ENCODE measurements at places on chromosomes 16 and 17. TPM values are rescaled to one million over a fixed set of nuclear protein-coding genes. Genes with fewer than 3 reads are reported as not detected.

GRCh38 chr16:52078716-52079655 lies 468.0 kb downstream of the TOX3 start:
- DNase-seq: no peak

MVP gene
- 32.7 TPM for total RNA-seq

DNA sequence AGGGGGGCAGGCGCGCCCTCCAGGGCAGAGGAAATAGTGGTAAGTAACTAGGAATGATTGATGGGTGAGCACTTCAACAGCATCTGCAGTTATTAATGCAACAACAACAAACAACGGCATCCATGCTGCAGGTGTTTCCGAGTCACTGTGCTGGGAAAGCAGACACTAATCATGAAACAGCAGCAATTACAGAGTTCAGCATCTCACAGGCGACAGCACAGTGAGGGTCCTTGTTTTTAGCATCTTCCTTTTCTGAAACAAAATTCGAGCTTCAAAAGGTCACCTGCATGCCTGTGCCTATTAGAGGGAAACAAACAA lies 191.9 kb downstream of the SLC39A11 start:
- DNase-seq: no peak

DNA sequence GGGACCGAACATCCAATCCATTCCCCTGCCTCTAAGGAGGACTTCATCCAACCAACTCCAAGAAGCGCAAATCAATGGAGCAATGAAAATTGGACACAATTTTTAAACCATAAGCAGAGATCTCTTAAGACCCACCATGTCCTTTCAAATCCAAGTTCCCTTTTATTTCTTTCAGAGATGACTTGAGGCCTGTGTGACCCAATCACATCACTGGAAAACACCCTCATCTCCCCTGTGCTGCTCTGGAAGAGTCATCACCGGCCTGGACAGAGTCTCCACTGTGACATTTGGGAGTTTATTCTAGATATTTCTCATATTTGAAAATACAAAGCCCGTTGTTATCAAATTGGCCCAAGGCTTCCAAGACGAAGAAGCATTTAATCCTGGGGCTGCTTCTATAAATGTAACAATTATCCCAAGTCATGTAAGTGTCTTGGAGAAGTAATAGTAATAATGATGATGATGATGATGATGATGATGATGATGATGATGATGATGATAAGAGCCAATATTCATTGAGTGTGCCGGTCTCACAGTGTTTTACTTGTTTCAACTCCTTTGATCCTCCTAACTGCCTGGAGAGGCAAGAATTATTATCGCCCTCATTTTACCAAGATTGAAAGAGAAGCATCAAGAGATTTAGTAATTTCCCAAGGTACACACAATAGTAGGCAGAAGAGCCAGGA lies 72.1 kb downstream of the COPRS start:
- no peak for DNase-seq

- DNase-seq: no peak
Observed at GRCh38 chr16:79843631-79844043, 243.1 kb upstream of the MAF start.

- no peak for DNase-seq
Observed at GRCh38 chr16:50685462-50686063, 4.5 kb upstream of the SNX20 start.

OR3A3 gene
- not detected for total RNA-seq

DNA sequence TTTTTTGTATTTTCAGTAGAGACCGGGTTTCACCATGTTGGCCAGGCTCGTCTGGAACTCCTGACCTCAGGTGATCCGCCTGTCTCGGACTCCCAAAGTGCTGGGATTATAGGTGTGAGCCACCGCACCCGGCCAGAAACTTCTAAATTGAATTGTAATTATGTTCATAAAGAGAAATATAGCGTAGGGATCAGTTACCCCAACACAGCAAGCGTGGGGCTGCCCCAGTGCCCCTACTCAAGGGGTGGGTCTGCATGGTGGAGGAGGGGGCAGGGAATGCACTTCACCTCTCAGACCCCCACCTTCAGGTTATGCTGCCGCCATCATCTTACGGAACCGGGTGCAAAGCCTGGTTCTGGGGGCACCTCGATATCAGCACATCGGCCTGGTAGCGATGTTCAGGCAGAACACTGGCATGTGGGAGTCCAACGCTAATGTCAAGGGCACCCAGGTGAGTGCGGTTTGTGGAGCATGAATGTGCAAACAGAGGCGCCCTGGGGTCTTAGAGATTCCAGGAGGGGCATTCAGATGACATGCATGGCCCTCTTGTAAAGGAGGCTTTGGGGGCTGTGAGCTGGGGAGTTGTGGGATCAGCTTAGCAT lies 18.0 kb downstream of the ITGAM start:
- DNase-seq: no peak

DNA sequence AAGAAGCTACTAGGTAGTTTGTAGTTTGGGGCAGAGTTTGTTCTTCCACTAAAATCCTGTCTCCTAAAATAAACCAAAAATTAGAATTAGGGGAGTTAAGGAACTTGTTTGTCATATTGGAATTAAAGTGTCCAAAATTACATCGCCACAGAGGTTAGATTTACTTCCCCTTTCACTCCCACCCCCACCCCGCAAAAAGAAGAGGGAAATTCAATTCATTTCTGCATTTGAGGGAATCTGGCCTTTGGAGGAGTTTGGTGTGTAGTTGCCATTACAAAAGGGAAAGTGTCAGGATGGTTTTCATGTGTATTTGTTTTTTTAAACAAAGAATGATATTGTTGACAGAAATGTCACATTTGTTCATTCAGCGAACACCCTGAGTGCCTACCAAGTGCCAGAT lies 5.8 kb downstream of the TMEM97 start:
- no peak for DNase-seq

DNA sequence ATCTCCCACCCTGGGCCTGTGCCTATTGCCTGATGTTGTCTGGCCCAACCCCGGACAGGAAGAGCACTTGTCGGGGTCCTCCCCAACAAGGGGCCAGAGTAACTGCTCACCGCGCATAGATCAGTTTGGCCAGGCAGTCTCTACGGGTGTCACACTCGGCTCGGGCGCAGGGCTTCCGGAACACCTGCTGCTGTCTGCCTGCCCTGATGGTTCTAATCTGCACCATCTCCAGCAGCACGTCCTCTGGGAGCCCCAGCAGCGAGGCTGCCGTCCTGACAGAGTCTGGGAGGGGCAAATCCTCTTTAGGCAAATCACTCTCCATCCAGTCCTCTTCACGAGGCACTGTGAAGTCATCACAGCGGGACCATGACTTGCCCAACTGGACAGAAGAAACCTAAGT lies 24.0 kb downstream of the MYO19 start:
- DNase-seq: no peak

DNA sequence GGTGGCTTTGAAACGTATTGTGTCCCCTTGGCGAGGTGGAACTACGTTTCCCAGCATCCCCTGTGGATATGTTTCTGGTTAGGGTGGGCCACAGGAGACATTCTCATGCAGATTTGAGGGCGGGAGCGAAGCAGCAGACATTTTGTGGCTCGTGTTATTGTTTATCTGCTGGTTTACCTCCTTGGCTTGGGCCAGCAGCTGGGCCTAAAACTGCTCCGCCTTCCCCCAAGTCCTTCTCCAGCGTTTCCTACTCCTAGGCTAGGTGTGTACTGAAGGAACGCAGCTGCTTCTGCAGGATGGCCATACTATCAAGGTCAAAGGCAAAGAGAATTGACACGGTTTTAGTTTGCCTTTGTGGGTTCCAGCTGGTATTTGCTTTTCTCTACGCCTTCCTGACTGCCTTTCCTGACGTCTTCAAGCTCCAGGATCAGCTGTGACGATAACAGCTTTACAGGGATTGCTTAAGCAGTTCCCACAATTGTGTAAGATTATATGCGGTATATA lies 17.2 kb upstream of the WSB1 start:
- DNase-seq: no peak

DNA sequence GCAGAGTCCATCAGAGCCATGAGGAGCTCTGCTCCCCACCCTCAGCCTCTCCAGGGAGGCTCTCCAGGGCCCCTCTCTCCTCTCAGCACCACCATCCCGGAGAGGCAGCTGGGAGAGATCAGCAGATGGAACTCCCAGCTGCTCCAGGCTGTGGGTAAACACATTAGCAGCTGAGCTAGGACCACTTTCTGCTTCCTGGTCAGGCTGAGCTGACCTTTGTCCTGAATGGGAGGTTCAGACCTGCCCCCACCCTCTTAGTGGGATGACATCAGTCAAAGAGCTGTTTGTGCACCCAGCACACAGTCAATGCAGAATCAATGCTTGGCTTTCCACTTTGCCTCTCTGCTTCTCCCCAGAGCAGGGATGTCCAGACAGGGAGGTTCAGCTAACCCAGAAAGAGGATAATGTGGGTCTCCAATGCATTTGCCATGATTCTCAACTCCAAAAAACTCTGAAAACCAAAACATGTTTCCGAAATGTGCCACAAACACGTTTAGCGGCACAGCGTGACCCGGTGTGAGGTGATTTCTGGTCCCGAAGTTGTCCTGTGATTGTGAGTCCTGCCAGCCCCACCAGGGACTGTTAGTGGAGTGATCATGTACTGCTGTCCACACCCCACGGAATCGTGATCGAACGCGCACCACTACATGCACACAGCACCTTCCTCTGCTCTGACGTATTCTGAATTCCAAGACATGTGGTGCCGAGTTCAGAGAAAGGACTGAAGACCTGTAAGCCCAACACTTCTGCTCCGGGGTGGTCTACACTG lies 6.7 kb downstream of the GPR142 start:
- DNase-seq: no peak

FN3KRP gene
- 44.4 TPM for total RNA-seq

- no peak for DNase-seq
Observed at GRCh38 chr16:54282202-54282927, 4.2 kb downstream of the IRX3 start.

RAP1GAP2 gene
- 1.9 TPM for total RNA-seq

GRCh38 chr17:48625495-48626244 lies 488 bp downstream of the HOXB9 start:
- DNase-seq: no peak

KRT40 gene
- not detected for total RNA-seq

GRCh38 chr17:40617678-40618240 lies 29.9 kb downstream of the SMARCE1 start:
- DNase-seq: no peak

- no peak for DNase-seq
Observed at GRCh38 chr17:80763293-80763867, 218.7 kb downstream of the RPTOR start.

GPR142 gene
- total RNA-seq: not detected

DNAAF8 gene
- not detected for total RNA-seq

DNA sequence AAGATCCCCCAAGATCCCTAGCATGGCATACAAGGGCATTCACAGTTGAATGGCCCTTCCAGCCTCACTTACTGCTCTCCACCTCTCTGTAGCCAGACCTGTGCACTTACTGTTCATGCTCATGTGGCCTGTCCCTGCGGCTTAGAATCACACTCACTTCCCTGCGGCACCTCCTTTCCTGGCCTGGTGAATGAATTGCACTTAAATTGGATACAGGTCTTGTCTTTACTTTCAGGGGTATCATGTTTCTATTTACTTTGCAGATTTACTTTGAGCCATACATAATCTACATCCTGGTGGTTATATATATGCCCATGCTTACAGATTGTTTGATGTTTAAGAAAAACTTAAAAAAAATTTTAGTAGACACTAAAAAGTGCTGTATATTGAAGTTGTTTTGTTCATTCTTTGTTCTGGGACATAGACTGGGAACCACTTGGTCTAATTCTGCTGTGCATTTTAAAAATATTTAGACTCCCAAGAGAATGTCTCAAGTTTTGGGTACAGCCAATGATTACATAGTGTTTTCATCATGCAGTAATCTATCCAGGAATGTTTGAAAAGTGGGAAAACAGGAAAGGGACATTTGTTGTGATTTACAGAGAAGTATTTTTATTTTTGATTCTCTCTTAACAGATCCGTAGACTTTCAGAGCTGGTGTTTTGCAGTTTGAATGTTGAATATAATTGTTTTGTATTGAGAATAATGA lies 63.9 kb downstream of the NUP88 start:
- DNase-seq: no peak

NPB gene
- total RNA-seq: 0.74 TPM

TERB1 gene
- not detected for total RNA-seq

DNA sequence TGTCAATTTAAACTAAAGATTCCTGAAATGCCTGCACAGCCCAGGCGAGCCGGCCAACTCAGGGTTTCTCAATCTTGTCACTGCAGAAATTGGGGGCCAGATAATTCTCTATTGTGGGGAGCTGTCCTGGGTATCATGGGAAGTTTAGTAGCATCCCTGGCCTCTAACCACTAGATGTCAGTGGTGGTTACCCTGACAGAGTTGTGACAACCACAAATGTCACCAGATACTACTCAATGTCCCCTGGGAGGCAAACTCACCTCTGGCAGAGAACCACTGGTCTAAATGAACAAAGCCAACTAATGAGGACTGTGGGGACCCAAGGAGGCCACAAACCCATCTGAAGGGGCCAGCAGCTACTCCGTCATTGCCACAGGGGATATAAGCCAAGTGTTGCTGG lies 90.9 kb downstream of the MYH11 start:
- DNase-seq: peak; percentile 28

DNA sequence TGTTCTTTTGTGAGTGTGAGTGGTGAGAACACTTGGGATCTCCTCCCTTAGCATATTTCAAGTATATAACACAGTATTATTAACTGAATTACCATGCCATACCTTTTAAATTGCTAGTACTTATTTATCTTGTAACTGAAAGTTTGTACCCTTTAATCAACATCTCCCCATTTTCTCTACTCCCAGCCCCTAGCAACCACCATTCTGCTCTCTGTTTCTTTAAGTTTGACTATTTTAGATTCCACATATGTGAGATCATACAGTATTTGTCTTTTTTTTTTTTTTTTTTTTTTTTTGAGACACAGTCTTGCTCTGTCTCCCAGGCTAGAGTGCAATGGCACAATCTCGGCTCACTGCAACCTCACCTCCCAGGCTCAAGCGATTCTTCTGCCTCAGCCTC lies 117.6 kb upstream of the CACNG3 start:
- DNase-seq: no peak

DNA sequence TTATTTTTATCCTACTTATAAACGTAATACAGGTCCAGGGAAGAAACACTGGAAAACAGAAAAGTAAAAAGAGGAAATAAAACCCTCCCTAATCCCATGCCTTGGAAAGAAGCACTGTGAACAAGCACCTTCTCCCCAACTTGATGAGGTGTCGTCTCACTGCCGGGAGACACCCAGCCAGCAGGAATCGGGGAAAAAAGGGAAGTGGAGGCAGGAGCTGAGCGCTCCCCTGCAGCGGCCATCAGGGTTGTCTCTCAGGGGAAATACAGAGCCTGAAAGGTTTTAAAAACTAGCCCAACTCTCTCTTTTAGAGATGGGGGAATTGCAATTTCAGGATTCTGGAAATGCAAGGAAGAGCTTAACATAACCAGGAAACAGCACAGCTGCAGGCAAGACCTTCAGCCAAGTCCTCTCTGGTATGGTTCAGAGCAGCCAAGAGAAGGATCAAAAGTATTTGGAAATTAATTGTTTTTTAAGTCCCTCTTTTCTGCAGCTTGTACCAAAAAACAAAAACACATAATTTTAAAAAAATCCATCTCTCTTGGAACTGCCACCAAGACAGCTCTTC lies 96.3 kb upstream of the RCVRN start:
- DNase-seq: no peak

GRCh38 chr16:10509534-10510025 lies 70.8 kb downstream of the EMP2 start:
- peak; percentile 92 for DNase-seq

TP53 gene
- total RNA-seq: 26.4 TPM

GRCh38 chr16:17166095-17166494 lies 304.7 kb downstream of the XYLT1 start:
- DNase-seq: no peak

GRCh38 chr16:66383551-66383950 lies 17.1 kb downstream of the CDH5 start:
- DNase-seq: no peak

All from G401 (cell line).